ENCODE measurements at places on chromosomes 2 and 18.
A peak's percentile ranks its signal among the peaks of the same experiment; 100 is the strongest.

- no peak for DNase-seq
Measured at GRCh38 chr2:182668671-182669070, 47.4 kb upstream of the DNAJC10 start.

DNA sequence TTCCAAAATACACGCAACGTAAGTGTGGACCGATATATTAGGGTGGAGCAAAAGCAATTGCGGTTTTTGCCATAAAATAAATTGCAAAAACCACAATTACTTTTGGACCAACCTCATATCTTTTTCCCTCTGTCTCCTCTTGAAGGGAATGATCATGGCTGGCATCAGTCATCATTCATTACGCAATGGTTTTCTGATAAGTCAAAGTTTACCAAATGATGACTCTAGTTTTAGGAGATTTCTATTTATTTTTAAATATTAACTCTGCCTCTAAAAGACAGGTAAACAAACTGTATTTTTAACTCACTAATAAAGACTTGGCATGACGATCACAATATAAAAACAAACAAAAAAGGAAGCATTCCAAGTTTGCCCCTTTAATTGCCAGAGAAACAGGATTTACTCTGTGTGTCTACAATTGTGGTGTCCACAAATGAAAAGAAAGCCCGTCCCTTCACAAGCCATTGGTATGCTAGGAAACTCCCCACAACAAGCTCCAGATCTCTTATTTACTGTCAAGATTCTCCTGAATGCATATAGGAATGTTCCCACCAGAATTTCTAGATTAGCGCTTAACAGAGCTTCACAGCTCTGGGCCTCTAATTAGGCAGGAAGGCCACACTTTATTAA is 61.3 kb downstream of the IRS1 start:
- DNase-seq, result no peak

DNA sequence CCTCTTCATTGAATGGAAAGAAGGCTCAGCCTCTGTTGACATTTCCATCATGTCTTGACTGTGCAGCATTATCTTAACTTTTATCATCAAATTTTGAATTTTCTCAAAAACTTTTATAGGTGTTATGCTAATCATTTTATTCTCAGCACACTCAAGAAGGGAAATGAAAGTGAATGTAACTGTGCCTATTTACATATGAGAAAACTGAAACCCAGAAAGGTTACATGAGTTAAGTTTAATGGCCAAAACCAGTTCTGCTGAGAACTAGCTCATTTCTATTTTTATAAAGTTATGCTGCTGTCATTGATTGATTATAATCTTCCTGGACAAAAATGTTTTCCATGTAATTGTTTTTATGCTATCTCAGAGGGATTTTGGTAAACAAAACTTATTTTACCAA is 618.8 kb upstream of the NRXN1 start:
- no peak for DNase-seq

DNA sequence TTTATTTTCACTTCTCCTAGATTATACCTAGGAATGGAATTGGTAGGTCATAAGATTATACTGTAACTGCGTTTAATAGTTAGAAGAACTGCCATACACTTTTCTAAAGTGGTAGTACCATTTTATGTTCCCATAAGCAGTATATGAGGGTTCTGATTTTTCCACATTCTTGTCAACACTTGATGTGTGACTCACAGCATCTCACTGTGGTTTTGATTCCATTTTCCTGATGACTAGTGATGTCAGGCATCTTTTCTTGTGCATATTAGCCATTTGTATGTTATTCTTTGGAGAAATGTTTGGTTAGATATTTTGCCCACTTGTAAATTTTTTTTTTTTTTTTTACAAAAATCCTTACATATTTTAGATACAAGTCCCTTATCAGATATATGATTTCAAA is 2.3 kb downstream of the DCAF17 start:
- DNase-seq, result peak; percentile 63

DNA sequence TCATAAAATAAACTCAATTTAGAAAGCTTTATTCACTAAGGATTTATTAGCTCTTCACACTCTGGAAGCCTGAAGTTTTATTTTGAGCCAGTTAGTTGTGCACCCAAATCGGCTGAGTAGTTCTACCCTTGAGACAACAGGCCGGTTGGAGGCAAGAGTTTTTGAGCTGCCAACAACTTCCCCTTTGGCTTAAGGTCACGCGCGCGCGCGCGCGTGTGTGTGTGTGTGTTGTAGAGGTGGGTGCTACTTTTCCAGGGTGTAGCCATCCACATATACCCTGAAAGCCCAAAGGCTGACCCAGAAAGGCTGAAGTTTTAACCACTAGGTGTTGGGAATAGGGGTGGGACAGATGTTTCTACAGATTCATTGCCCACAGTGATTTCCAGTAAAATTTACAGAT is 150.2 kb upstream of the LHCGR start:
- DNase-seq, result no peak

- DNase-seq, result no peak
Measured at GRCh38 chr2:100940766-100941645, 61.1 kb upstream of the RPL31 start.

DNA sequence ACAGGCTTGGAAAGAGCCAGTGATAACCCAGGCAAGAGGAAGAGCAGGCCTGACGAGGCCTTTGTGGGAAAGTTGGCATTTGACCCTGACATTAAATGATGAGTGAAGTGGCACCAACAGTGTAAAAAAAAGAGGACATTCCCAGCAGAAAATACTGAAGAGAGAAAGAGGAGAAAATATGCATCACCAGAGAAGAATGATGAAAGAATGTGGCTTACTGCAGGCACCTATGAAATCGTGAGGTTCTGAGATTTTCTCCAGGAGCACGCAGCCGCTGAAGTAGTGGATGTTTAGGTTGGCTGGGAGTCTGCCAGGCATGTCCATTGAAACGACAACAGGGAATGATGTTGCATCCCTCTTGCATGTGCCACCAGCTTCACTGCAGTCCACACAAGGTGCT is 13.8 kb downstream of the EHD3 start:
- no peak for DNase-seq

DNA sequence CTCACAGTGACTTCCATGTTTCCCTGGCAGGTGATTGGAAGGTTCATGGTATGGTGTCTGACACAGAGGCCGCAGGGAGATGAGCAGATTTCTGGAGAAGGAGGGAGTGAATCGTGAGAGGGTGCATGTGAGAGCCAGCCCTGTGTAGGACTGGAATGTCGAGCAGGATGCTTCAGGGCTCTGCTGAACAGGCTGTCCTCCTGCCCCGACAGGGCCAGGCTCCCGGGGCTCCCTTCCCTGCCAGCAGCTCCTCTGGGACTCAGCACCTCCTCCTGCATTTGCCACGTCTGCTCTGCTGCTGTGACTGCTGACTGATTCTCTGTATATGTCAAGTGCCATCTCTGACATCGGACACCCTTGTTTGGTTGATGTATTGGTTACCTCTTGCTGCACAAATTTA is 38.5 kb upstream of the INHBB start:
- DNase-seq, result no peak

DNA sequence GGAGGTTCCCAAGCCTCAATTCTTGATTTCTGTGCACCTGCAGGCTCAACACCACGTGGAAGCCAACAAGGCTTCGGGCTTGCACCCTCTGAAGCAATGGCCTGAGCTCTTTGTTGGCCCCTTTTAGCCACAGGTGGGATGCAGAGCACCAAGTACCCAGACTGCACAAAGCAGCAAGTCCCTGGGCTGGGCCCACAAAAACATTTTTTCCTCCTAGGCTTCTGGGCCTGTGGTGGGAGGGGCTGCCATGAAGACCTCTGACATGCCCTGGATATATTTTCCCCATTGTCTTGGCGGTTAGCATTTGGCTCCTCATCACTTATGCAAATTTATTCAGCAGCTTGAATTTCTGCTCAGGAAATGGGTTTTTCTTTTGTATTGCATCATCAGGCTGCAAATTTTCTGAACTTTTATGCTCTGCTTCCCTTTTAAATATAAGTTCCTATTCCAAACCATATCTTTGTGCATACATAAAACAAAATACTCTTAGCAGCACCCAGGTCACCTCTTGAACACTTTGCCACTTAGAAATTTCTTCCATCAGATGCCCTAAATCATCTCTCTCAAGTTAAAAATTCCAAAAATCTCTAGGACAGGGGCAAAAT is 9.0 kb upstream of the MATN3 start:
- DNase-seq, result no peak

DNA sequence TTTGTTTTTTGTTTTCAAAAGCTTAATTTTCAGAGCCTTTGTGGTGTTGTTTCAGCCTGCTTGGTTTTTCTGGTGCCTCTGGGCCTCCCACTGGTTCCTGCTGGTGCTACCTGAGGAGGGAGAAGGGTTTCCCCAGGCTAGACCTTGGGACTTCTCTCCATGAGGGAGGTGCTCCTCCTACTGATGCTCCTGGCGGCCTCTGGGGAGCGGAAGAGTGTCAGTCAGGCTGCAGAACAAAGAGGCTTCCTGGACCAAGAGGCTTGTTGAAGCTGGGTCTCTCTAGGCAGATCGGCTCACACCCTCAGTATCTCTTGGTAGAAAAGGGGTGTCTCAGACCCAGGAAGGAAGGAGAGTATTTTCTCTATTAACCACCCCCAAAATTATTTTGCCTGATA is 32.2 kb downstream of the RFX8 start:
- DNase-seq, result no peak

GRCh38 chr2:26740890-26741302 is 23.2 kb upstream of the SLC35F6 start:
- no peak for DNase-seq

DNA sequence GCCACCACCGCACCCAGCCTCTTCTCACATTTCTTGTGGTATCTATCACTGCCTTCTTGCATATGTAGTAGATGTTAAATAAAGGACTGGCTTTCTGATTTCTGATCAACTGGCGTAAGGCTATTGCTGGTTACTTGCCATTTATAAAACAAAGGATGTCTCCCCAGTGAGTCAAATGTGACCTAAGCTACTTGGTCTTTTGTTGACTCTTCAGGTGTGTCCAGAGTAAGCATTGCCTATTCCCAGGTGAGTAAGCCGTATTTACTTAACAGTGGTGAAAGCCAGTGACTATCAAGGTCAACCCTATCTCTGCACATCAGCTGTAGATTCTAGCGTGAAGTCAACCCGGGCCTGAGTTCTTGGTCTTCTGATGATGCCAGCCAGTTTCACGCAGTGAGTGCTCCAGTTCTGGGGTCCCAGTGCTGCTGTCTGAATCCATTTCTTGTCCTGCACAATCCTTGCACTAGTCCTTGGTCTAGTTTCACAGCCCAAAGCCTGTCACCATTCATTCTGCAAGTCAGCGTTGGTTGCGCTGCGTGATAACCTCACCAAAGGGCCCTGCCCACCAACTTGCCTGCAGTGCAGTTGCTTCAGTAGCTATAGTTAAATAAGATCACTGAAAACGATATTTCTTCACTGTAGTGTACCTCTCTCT is 120.2 kb downstream of the GBX2 start:
- DNase-seq, result no peak

GRCh38 chr18:44586782-44587524 is 93.7 kb upstream of the SETBP1 start:
- DNase-seq, result no peak

DNA sequence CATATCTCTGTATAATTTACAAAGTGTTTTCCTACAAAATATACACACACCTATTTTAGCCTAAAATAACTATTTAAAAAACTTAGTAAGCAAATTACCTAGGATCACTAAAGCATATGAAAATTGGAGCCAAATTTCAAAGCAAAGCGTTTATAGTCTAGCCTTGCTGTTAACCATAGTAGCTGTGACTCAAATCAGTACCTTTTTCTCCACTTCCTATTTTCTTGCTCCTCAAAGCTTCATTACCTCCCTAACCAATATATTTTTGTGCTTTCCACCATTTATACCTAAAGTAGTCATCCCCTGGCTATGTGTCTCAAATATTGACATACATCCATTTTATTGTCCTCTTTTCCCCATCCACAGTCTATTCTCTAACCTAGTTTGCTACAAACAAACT is 73.1 kb downstream of the ERBB4 start:
- DNase-seq, result no peak

DNA sequence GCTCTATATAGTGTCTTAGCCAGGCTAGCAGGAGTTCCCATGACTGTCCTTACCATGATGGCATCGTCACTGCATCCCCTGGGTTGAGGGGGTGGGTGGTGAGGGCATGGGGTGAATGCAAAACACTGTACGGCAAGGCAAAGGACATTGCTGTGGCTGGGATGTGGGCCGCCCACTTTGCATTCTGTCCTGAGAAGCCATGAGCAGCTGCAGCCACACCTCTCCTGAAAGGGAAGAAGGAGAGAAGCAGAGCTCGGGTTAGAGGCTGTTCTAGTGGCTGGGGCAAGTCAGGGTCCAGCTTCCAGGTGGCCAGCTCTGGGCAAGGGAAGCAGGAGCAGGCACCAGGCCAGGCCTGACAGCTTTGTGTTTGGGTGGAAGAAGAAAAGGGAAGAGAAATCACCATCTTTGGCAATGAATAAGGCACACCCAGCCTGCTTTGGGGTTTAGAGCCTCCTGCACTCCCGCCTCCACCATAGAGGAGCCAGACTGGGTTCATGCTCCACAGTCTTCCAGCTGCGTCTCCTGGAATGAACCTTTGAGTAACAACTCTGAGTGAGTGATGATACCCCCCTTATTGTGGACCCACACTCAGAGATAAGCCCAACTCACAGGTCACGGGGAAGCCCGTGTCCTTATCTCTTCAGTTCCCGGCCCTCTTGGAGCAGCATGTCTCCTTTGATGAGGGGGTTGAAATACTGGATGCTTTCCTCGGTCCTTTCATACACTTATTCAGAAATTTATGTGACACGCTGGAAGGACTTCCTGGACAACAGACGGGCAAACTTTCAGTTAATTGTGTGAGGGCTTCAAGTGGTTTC is 63.4 kb downstream of the INPP4A start:
- DNase-seq, result no peak

DNA sequence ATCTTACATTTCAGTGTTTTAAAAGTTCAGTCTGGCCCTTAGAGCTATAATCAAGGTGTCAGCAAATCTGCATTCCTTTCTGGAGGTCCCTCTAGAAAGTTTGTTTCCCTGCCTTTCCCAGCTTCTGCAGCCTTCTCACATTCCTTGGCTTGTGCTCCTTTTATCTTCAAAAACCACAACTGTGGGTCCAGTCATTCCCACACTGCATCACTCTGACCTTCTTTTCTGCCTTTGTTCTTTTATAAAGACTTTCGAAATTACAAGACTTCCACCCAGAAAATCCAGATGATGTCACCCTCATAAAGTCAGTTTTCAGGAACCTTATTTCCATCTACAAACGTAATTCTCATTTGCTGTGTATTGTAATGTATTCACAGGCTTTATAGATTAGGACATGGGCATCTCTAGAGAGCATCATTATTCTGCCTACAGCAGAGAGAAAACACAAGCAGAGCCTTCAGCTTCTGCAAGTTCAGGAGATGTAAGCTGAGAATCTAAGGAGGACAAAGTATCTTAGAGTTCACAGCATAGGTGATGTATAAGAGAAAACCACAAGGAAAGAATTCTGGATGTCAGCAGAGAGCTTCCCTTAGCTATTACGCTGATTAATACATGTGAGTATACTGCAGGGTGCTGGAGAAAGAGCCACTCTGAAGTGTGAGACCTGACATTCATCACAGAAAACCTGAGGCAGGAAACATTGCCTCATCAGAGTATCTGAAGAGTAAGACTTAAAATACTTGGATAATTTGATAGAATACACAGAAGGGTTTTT is 1100.2 kb downstream of the CBLN2 start:
- DNase-seq, result no peak
